Body of pancreas (tissue), 4 donors: ENCODE measurements at places on chromosomes 5 and 9. TPM values are rescaled to one million over a fixed set of nuclear protein-coding genes. Genes with fewer than 3 reads are reported as not detected.

DNA sequence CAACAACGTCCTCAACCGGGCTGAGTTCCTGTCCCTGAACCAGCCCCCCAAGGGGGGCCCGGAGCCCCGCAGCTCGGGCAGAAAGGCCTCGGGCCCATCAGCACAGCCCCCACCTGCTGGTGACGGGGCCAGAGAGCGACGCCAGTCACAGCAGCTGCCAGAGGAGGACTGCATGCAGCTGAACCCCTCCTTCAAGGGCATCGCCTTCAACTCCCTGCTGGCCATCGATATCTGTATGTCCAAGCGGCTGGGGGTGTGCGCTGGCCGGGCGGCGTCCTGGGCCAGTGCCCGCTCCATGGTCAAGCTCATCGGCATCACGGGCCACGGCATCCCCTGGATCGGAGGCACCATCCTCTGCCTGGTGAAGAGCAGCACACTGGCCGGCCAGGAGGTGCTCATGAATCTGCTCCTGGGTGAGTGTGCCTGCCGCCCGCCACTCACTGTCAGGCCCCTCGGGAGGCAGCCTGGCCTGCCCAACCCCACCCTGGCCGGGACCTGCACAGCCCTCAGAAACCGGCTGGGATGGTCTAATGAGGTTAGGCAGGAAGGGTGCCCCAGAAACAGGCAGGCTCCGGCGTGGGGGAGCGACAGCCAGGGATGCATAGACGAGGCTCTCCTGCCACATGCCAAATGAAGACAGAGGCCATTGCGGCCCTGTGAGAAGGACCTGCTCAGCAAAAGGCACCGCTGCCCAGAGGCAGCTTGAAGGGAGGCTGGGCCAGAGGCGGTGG is 678 bp downstream of the PLPP7 start:
- no peak for DNase-seq

DNA sequence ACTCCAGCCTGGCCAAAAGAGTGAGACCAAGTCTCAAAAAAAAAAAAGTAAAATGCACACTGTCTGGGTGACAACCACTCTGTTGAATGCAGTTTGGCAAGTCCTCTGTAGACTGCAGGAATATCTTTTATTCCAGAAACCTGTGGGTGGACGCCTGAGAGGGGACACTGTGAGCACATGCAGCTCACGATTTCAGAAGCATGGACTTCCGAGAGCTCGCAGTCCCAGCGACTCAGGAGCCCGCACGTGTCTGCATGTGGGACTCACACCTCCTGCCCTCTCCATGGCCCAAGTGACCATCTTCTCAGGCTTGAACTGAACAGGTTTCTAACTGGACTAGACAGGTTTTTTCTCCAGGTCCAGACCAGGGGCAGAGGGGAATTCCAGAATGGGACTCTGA is 388.6 kb upstream of the IRX2 start:
- DNase-seq, result no peak

TLR4 gene
- total RNA-seq, result 5.2 TPM

DNA sequence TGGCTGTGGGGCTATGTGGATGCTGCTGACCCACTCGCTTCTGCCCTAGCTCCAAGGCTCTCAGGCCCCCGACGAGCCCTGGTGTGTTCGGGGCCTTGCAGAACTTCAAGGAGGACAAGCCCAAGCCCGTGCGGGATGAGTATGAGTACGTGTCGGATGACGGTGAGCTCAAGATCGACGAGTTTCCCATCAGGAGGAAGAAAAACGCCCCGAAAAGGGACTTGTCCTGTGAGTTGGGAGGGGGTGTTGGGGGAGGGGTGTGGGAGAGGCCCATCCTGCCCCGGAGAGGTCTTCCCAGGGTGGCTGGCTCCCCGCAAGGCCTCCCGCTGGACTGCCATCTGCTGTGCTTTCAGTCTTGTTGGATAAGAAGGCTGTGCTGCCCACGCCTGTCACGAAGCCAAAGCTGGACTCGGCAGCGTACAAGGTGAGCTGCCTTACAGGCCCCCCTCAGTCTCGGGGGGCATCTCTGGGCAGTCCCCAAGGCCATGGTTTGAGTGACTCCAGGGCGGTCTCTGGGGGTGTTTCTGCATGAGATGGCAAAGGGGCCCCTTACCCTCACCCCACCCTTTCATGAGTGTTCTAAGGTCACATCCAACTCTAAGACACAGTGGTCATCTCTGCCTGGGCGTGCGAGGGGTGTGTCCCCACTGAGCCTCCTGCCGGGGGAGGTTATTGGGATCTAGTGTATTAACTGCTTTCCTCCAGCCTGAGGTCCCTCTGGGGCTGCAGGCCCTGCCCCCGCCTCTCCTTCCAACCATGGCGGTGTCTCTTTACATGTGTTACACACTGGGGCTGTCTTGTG is 89.5 kb downstream of the PHF2 start:
- DNase-seq, result peak; percentile 3

DIRAS2 gene
- 2.0 TPM for total RNA-seq

DNA sequence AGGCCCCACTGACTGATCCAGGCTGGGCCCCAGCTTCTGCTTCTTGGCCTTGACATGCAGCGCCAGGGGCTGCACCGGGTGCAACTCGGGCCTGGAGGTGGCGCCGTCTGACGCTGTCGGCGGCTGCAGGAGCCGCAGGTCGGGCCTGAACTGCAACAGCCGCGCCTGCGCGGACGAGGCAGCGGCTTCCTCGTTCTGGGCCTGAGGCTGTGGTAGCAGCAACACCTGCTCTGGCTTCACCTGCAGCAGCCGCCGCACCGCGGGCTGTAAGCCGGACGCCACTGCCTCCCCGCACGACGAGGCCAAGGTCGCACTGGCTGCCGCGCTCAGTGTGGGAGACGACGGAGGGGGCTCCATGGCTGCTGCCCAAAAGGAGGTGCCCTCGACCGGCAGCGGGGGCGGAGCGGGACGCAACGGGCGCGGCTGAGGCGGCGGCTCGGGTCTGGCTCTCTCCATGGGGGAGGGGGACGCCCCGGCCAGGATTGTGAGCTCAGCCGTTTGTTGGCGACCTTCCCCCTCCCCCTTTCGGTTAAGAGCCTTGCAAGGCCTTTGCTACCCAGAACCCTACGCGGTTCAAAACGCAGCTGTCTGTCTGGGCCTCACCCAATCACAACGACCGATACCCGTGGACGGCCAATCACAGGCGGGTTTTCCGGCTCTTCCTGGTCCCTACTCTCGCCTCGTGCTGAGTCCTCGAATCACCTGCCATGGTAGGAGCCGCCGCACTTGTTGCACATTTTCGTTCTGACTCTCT is 438 bp downstream of the SOX30 start:
- peak; percentile 48 for DNase-seq

EPB41L4B gene
- 41.9 TPM for total RNA-seq

PRR16 gene
- total RNA-seq, result 0.99 TPM

- no peak for DNase-seq
These were observed at the start of gene FLT4 for GRCh38 chr5:180649297-180650039. Gene FLT4, minus strand, starts transcription at chr5:180649600. Its CDS starts 55 bp downstream, at chr5:180649545.

DNA sequence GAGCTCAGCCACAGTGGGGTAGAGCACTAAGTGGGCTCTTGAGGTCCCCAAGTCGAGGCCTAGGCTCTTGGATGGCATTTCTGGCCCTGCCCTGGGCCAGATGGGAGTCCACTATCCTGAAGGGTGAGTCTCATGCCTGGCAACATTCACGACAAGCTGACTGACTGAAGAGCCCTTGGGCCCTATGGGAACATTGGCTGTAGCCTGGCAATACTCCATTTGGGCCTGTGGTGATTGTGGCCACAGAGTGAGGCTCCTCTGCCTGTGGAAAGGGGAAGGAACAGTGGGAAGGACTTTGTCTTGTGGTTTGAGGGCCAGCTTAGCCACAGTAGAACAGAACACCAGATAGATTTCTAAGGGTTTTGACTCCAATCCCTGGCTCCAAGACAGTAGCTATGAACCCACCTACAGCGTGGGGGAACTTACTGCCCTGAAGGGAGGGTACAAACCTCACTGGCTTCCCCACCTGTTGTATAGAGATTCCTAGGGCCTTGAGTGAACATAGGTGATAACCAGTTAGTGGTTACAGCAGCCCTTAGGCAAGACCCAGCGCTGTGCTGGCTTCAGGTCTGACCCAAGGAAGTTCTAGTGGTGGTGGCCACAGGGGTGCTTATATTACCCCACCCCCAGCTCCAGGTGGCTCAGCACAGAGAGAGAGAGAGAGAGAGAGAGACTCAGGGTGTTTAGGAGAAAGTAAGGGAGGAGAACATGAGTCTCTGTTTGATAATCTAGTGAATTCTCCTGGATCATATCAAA is 72.4 kb downstream of the KIAA0825 start:
- no peak for DNase-seq

- DNase-seq, result no peak
These were observed 42.3 kb downstream of the TENT4A start for GRCh38 chr5:6755519-6755918.

DNA sequence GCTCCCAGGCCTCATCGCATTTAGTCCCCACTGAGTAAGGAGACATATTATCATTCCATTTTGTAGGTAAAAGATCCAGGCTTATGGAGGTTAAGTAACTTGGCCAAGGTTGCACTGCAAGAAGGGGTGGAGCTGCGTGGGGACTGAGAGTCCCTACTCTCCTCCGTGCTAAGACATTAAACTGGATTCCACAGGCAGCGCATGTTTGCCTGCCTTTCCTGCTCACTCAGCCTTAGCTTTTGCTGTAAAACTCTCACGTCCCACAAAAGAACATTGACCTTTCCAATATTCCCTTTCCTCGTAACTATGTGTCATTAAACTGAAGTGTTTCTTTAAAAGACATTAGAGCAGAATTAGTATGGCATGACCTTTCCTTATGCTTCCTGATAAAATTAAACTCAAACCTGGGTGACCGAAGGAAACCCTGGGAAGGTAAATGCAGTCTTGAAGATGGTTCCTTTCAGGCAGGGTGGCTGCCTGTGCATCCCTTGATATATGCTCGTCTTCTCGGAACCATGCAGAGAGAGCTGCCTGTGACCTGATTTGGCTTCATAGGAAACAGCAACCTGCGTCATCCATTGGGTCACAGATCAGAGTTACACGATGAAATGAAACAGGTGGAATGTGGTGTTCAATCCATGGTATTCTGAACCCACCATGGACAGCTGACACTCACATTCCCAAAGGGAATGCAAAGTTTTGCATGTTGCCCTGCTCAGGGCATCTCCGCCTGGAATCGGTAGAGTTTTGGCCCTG is 85.9 kb downstream of the TMEM252 start:
- DNase-seq, result no peak

- no peak for DNase-seq
These were observed 72.8 kb downstream of the SLF1 start for GRCh38 chr5:94691291-94691690.

DNA sequence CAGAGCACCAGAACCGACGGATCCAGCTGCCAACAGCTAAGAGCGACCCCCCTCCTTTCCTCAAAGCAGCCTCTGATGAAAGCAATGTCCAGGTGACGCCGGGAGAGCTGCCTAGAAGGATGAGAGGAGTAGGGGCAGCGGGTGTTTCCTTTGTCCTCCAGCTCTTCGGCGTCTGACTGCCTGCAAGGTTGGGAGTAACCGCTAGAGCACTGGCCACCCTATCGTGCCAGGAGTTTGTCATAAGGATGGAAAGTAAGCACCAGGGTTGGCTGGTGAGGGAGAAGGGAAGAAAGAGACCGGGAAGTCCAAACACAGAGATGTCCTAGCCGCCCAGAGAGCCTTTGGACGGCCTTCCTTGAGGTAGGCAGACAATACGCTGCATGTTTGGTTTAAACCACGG is 10.8 kb downstream of the MRPL36 start:
- DNase-seq, result no peak

- DNase-seq, result no peak
These were observed 156.1 kb upstream of the DAB2 start for GRCh38 chr5:39580702-39581453.

SHC3 gene
- total RNA-seq, result 5.7 TPM

CYLC2 gene
- not detected for total RNA-seq

KLHL3 gene
- 5.7 TPM for total RNA-seq

DNA sequence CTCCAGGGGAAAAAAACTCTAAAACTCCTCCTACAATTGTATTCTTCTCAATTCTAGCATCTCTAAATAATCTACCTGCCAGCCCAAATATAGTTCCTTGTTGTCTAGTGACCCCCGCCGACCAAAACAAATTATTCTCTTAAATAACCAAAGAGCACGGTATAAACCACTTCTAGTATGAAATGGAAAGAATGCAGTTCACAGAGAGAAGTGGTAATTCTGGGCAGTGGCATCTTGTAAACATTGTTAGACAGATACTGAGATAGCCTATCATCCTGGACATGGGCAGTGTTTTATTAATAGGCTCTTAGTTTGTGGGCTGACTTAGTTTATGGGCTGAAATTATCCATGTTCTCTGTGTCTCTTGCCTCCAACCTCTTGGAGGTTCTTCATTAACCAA is 1412.6 kb upstream of the CDH9 start:
- no peak for DNase-seq
